ENCODE measurements at places on chromosomes 4 and X.

GRCh38 chr4:6767386-6767747 is 15.2 kb upstream of the KIAA0232 start:
- DNase-seq, result no peak

DNA sequence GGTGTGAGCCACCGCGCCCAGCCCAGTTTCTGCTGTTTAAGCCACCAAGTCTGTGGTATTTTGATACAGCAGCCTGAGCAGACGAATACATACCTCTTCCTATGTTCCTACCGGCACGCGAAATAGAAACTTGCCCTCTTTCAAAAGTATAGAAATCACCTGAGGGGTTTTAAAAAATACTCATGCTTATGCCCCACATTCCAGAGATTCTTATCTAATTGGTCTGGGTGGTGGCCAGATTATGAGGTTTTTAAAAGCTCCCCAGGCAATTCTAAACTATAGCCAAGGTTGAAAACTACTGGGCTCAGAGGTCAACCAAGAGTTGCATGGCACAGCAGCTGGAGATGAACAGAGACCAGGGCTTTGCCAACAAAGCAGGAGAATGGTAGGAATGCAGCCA is 24.9 kb upstream of the HUWE1 start:
- DNase-seq, result no peak

DNA sequence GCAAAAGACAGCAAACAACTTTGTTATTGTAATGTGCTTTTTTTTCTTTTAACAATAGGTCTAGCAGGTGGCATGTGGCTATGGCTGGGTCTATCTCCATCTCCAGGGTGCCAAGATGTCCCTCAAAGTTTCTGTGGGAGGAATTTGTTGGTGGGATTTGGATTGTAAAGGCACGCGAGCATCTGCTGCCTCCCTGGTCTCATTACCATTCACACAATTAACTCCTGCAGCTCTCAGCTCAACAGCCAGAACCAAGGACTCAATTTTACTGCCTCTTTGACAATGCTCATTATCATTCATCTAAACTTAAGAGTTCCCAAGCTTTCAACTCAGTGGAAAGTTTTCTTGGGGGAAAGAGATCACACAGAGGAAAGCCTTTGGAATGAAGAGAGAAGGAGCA is 10.9 kb upstream of the PCDH18 start:
- no peak for DNase-seq

GRCh38 chr4:145003675-145004074 is 94.3 kb downstream of the ANAPC10 start:
- no peak for DNase-seq

GRCh38 chrX:16188687-16189086 is 21.4 kb downstream of the MAGEB17 start:
- no peak for DNase-seq

DNA sequence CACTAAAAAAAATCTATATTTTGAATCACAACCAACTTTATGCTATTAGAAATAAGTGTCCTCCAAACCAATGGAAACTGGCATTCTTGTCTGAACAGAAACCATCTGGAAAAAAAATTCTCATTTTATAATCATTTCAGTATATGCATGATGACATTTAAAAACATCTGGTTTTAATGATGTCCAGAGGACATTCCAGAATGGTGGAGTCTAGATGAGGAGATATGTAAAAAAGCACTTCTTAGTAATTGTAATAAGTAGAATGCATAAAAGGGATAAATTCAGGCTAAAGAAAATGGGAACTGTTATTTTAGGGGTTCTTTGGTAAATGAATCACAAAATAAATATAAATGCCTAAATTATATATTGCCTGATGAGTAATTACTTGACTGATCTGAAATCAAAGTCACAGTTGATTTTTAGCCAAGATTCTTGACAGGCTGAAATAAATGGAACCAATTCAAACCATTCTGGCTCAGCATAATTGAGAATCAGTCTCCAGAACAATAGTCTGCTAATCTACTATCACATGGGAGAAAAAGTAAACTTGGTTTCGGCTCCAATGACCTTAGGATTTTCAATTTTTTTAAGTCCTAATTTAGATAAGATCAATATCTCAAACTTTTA is 636.6 kb downstream of the FAT4 start:
- no peak for DNase-seq

DNA sequence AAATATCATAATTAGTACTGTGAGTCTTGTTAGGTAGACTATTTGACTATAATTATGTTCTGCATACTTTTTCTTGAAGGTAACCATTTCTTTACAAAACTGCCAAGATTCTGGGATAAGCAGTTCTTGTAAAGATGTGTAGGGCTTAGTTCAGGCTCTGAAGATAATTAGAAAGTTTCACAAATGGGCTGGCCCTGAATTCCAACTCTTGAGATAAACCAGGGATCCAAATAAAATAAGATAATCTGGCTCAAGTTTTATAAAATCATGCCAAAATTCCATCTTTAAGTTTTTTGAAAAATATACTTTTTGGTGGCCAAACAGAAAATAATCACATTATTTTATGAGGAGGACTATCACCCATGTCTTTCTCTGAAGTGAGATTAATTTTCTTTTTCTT is 35.5 kb upstream of the GLRB start:
- DNase-seq, result no peak
